ENCODE measurements at places on chromosomes 4 and X. TPM values are rescaled to one million over a fixed set of nuclear protein-coding genes. Genes with fewer than 3 reads are reported as not detected.

The CFAP47 gene
- not detected for total RNA-seq

The RBM10 gene
- 30.6 TPM for total RNA-seq

The ARHGAP6 gene
- 1.4 TPM for total RNA-seq

The TEC gene
- total RNA-seq, result 3.6 TPM

The OTUD6A gene
- total RNA-seq, result not detected

The SPANXN1 gene
- not detected for total RNA-seq

The GAB3 gene
- 2.3 TPM for total RNA-seq

The CLOCK gene
- total RNA-seq, result 21.9 TPM

The PRKG2 gene
- total RNA-seq, result 8.0 TPM

The C1GALT1C1 gene
- 32.9 TPM for total RNA-seq

The ANTXR2 gene
- 70.0 TPM for total RNA-seq

The TEX13A gene
- not detected for total RNA-seq

The AWAT2 gene
- not detected for total RNA-seq

The PIR gene
- 5.4 TPM for total RNA-seq

The PDGFRA gene
- 45.2 TPM for total RNA-seq

The RTL3 gene
- 0.08 TPM for total RNA-seq

The BEND2 gene
- total RNA-seq, result not detected

The UGT2B11 gene
- 0.12 TPM for total RNA-seq

The TIGD4 gene
- 0.17 TPM for total RNA-seq

The GPRIN3 gene
- total RNA-seq, result 16.6 TPM

The RAB40A gene
- total RNA-seq, result 0.27 TPM

The CCDC120 gene
- total RNA-seq, result 15.7 TPM

The MAD2L1 gene
- total RNA-seq, result 8.8 TPM

The ARMCX1 gene
- 9.6 TPM for total RNA-seq

The SASH3 gene
- 1.3 TPM for total RNA-seq

The TLR6 gene
- 2.7 TPM for total RNA-seq

The PUDP gene
- 47.3 TPM for total RNA-seq
